ENCODE measurements at places on chromosomes 3 and 15.

DNA sequence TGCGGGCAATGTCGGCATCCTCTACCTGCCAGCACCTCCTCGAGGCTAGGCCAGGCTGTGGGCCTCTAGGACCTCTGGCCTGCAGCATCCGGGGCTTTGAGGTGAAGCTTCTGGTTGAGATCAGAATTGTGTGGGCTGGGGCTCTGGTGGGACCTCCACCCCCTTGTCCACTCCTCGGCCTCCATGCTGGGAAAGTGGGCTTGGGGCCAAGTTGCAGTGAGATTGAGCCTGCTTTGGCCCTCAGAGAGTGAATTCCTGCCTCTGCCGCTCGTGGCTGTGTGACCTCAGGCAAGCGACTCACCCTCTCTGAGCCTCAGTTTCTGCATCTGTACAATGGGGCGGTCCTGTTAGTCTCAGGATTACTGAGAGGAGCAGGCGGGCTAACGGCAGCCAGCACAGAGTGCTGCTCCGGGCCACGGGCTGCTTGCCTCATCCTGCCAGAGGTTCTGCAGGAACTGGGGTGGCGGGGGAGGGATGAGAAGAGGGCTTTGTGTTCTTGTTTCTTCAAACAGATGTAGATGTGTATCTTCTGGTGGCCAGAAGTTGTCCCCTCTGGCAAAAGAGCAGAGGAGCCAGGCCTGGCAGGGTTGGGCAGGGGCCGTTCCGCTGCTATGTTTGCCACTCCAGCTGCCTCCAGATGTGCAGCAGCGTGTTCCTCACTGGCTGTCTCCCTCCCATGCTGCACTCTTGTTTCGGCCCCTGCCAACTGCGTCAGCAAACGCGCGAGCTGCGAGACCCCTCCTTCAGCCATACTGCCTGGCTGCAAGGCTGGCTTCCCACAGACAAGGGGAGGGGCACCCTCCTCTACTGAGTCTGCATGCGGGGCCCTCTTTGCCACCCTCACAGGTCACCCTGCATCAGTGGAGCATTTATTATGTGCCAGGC lies 33.7 kb downstream of the FBLN2 start:
- DNase-seq: no peak

DNA sequence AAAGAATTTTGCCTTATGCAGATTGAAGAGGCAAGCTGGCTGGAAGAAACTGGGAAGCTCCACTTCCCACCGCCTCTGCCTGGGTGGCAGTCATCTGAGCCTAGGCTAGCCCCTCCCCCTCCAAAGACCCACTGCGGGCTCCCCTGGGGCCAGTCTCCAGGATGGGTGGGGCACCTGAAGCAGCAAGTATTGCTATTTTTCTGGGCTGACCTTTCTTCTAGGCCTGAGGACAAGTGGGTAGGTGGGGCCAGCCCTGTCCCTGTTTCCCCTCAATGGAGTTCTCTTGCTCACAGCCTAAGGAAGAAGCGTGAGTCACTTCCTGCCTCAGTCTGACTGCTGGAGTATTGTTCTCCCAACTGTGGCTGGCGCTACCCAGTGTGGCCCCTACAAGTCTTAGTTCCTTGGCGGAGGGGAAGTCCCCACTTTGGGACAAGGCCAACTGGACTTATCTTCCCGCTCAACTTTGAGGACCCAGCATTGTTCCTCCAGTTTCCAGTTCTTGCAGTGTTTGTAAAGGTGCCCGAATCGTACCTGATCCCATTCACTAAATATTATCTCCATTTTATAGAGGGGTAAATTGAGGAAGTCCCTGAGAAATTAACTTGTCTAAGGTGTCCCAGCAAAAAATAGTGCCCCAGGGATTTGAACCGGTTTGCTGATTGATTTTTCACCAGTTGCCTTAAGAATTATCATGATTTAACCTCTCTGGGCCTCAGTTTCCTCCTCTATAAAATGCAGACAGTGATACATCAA lies 1.4 kb downstream of the FURIN start:
- no peak for DNase-seq

DNA sequence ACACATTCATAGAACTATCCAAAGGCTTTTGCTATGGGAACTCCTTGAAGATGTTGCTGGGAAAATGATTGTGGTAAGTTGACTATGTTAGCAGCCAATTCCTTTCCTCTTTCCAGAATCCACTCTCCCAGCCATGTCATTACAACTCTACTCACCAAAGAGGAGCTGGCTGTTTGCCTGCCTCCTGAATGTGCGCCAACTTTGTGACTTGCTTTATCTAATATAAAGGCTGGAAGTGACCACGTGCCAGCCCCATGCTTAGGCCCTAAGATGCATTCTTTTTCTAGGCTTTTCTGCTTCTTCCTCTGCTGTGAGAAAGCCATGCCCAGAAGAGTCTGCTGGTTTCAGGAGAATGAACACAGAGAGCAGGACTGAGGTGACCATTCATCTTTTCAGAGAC lies 182.2 kb downstream of the GABRB3 start:
- DNase-seq: no peak

DNA sequence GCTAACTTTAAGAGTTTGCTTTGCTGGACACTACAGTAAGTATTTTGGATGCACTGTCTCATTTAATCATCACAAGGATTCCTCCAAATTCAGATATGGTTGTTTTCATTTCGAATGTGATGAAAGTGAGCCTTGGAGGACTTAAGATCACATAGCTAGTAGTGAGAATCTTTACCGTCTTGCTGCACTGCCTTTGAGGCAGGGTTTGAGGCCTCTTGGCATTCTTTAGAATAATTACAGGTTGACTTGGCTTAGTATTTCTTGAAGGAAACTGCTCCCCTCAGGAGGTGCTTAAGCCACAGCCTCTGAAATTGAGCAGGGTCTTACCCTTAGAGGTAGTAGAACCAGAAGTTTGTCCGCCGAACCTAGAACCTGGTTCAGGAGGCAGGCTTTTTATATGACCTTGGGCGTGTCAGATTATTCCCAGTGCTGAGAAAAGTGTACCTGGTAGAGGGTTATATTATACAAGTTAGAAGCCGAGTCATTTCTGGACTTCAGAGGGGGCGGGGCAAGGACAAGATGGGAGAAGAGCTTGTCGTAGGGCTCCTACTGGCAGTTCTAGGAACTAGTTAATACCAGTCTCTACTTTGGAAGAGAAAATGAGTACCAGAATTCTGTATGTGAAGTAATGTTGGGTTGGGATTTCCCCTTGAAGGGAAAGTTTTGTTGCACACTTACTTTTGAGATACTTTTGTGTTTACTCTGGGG lies 1.1 kb downstream of the TFG start:
- no peak for DNase-seq

DNA sequence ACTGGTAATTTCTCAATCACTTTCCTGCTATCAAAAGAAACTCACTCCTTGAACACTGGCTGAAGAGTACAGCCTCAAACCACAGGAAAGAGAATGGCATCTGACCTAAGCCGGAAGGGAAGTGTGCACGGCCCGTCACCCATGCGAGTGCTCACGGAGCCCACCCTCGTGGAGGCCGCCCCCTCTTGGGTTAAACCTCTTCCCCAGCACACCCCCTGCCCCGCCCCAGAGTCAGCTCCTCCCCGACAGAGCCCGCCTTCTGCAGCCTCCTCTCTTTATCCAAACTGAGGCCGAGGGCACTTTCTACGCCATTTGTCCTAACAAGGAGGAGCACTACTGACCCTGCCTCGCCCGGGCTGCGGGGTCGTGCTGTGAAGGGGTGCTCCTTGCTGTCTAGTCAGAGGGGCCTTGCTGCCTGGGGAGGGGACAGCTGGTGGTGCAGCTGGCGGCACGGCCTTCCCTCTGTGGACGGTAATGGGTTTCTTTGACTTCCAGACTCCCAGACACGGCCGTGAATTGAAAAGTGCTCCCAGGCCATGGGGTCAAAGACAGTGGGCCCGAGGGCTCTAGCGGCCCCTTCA lies 137.7 kb downstream of the NSMCE3 start:
- DNase-seq: no peak

DNA sequence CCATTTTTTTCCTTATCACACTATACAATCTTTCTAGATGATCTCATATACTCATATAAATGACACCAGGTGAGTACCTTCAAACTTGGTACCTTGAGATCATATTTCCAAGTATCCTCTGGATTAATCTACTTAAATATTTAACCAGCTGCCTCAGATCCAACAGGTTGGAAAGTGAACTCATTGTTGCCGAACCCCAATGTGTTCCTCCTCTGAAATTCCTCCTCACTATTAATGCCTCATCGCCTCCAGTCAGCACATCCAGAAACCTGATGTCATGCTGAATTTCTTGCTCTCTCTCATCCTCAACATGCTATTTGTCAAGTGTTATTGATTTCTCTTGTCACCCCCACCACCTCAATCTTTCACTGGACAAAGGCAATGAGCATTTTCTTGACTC lies 221.8 kb downstream of the FMN1 start:
- no peak for DNase-seq

DNA sequence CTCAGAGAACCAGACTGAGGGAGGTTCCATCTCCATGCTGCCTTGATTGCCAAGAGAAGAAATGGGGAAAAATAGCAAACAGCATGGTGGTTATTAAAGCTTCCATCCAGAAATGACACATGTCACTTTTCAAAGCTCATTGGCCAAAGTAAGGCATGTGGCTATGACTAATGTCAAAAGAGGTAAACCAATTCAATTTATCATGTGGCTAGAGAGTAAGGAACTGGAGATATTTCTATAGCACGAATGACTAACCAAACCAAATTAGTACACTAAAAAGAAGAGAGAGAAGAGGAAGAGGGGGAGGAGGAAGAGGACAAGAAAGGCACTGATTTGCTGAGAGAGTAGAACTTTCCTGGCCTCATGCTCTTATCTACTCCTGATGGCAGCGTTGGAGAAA lies 115.2 kb upstream of the SLC6A11 start:
- DNase-seq: no peak

GRCh38 chr3:30282154-30282696 lies 324.2 kb upstream of the TGFBR2 start:
- no peak for DNase-seq

GRCh38 chr3:32323604-32324003 lies 68.0 kb upstream of the CMTM7 start:
- no peak for DNase-seq

GRCh38 chr15:31843426-31844055 lies 186.8 kb upstream of the CHRNA7 start:
- DNase-seq: no peak

All from DMS 273 treated with DMSO at 0.1 percent for 48 hours (cell line).